Stimulated activated CD4-positive, alpha-beta T cell treated with anti-CD3 and anti-CD28 coated beads, TNF-alpha, amount 100 ng/mL, for 1 hour (primary cell): ENCODE measurements at places on chromosomes 4 and X.

- no peak for DNase-seq
These were observed 57.0 kb downstream of the DCLK2 start for GRCh38 chr4:150135134-150135772.

- no peak for DNase-seq
These were observed 25.7 kb upstream of the RP2 start for GRCh38 chrX:46811121-46811520.

DNA sequence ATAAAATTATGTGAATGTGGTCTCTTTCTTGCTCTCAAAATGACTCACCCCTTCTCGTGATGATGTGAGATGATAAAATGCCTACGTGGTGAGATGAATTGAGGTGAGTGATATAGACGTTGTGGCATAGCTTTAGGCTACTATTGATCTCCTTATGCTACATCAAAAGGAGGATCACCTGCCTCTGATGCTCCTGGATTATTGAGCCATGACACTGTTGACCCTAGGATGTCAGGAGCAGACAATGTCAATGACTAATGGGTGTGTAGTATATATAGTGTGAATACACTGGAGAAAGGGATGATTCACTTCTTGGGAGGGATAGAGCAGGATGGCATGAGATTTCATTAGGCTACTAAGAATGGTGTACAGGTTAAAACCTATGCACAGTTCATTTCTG, 210.7 kb upstream of the PRPS2 start:
- no peak for DNase-seq

GRCh38 chrX:107716816-107717700, 58.5 kb downstream of the TSC22D3 start:
- DNase-seq: peak; percentile 70

DNA sequence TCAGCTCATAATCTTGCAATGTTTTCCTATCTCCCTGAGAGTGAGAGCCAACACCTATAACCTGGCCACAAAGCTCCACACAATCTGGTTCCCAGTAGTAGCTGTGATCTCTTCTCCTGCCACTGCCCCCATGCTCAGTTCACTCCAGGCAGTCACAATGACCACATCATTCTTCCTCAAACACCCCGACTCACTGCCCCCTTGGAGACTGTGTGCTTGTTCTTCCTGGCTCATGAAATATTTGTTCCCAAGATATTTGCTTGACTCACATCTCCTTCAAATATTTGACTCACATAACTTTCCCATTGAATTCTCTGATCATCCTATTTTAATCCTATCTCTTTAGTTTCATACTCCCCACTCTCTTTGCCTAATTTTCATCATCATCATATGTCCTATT, 173.7 kb downstream of the AREG start:
- no peak for DNase-seq

DNA sequence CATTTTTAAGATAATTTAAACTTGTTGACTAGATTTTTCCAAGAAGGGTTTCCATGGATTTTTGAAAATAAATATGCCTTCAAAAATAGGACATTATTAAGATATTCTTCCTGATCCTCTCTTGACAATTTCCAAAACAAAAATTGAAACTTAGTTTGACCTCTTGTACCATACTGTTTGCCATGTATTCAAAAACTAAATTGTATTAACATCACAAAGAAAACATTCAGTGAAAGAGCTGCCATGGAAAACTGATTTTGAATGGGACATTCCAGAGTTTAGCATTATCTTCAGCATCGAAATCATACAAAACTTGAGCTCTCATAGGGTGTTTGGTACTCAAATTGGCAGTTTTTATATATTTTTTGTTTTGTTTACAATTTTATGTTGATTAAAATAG, 68.0 kb upstream of the HPGD start:
- no peak for DNase-seq
